IMR-90 (cell line): ENCODE measurements at places on chromosomes 7 and 10. TPM values are rescaled to one million over a fixed set of nuclear protein-coding genes. Genes with fewer than 3 reads are reported as not detected.

The VCL gene
- total RNA-seq, result 283 and 316 TPM in 2 replicates

The ZNF37A gene
- total RNA-seq, result 8.6 and 10.0 TPM in 2 replicates

The FAM25C gene
- not detected in 2 replicates for total RNA-seq

The OPN1SW gene
- total RNA-seq, result not detected in 2 replicates

The CNPY1 gene
- not detected in 2 replicates for total RNA-seq

The AUTS2 gene
- total RNA-seq, result 0.90 and 1.4 TPM in 2 replicates

The TEX36 gene
- not detected in 2 replicates for total RNA-seq

- peak; percentile 3 for DNase-seq
- no peaks in the 10 kb centered on the region for H3K4me1 ChIP-seq
- H3K27me3 ChIP-seq, result no peaks in the 10 kb centered on the region
- H3K27ac ChIP-seq, result no peak overlapping the region
These were observed 22.8 kb downstream of the VPS26A start for GRCh38 chr10:69146759-69147158.

DNA sequence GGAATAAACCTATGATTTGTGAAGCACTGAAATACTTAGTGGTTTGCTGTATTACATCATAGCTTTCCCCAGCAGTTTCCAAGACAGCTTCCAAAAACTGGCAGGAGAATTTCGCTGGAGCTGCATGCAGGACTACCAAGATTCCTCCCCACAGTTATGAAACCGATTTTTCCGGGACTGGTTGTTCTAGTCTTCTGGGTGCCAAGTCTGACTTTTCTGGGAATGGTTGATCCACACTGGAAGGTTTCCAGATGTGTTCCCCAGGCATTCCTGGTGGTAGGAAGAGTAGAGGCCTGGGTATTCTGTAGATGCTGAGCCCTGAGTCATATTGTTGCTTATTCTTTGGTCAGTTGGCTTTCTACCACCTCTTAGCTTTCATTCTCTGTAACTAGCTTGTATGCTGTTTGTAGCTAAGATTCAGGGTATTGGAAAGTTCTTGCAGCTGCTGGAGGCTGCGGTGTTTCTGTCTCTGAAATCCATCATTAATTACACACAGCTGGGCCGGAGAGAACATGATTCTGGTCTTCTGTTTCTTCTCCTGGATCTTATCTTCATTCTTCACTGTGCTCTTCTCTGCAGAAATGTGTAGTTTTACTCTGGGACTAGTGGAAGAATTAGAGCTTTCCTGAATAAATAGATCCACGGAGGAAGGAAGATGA is 6.3 kb downstream of the ABCC2 start:
- H3K27me3 ChIP-seq, result no peaks in the 10 kb centered on the region
- peak overlapping the region; percentile 31; the same call in 1 of the 2 replicates for H3K27ac ChIP-seq
- no peaks in the 10 kb centered on the region for H3K36me3 ChIP-seq
- peak; percentile 73 for DNase-seq
- H3K4me1 ChIP-seq, result peaks cover 13% of the 10 kb centered on the region

- H3K4me3 ChIP-seq, result no peak overlapping the region
- no peaks in the 10 kb centered on the region for H3K36me3 ChIP-seq
- H3K27ac ChIP-seq, result no peak overlapping the region
- H3K4me1 ChIP-seq, result no peaks in the 10 kb centered on the region
These were observed 227.2 kb downstream of the CCDC3 start for GRCh38 chr10:12774204-12774894.

GRCh38 chr7:143323653-143324052 is 7.7 kb downstream of the CLCN1 start:
- peaks cover 8% of the 10 kb centered on the region; the same call in 1 of the 2 replicates for H3K4me1 ChIP-seq
- DNase-seq, result no peak
- no peaks in the 10 kb centered on the region for H3K36me3 ChIP-seq
- peaks cover 5% of the 10 kb centered on the region; the same call in 1 of the 2 replicates for H3K27me3 ChIP-seq
- no peak overlapping the region for H3K4me3 ChIP-seq
- H3K27ac ChIP-seq, result no peak overlapping the region

DNA sequence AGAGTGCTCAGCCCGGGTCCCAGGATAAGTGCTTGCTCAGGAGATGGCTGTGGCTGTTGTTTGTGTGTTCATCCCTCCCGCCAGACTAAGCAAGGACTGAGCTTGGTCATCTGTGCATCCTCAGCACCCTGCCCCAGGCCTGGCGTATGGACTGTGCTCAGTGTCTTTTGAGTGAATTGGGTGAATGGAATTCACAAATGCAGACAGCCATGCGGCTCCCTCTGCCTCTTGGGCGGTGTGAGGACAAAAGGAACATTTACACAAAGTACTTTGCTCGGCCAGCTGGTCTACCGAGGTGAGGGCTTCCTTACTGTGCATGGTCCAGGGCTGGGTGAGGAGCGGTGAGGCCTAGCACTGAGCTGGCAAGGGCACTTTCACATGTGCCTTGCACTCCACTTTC is 120.2 kb downstream of the CDH23 start:
- no peak for DNase-seq
- no peak overlapping the region for H3K4me3 ChIP-seq
- H3K27me3 ChIP-seq, result peaks cover 22% of the 10 kb centered on the region
- H3K4me1 ChIP-seq, result no peaks in the 10 kb centered on the region
- no peak overlapping the region for H3K27ac ChIP-seq

GRCh38 chr10:48990226-48990625 is 50.6 kb upstream of the LRRC18 start:
- no peaks in the 10 kb centered on the region for H3K4me1 ChIP-seq
- no peak for DNase-seq
- no peaks in the 10 kb centered on the region for H3K36me3 ChIP-seq
- H3K27me3 ChIP-seq, result peaks cover 11% of the 10 kb centered on the region
- no peak overlapping the region for H3K4me3 ChIP-seq

DNA sequence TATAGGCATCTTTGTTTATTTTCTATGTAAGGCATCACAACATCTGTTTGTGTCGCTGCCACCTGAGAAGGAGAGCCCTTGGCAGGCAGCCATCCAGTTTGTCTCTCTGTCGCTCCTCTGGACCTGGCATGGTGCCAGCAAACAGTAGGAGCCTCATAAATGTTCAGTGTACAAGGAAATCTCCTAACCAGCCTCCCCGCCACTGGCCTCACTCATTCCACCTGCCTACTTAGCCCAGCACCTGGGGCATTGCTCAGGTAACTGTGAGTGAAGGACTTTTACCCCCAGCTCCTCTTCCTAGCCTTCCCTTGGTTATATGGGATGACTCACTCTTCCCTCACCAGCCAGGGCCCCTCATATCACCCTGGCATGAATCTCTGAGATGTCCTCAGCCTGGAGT is 61.7 kb upstream of the NPTX2 start:
- H3K36me3 ChIP-seq, result no peaks in the 10 kb centered on the region
- H3K4me3 ChIP-seq, result no peak overlapping the region
- no peaks in the 10 kb centered on the region for H3K4me1 ChIP-seq
- no peak for DNase-seq
- no peaks in the 10 kb centered on the region for H3K27me3 ChIP-seq

DNA sequence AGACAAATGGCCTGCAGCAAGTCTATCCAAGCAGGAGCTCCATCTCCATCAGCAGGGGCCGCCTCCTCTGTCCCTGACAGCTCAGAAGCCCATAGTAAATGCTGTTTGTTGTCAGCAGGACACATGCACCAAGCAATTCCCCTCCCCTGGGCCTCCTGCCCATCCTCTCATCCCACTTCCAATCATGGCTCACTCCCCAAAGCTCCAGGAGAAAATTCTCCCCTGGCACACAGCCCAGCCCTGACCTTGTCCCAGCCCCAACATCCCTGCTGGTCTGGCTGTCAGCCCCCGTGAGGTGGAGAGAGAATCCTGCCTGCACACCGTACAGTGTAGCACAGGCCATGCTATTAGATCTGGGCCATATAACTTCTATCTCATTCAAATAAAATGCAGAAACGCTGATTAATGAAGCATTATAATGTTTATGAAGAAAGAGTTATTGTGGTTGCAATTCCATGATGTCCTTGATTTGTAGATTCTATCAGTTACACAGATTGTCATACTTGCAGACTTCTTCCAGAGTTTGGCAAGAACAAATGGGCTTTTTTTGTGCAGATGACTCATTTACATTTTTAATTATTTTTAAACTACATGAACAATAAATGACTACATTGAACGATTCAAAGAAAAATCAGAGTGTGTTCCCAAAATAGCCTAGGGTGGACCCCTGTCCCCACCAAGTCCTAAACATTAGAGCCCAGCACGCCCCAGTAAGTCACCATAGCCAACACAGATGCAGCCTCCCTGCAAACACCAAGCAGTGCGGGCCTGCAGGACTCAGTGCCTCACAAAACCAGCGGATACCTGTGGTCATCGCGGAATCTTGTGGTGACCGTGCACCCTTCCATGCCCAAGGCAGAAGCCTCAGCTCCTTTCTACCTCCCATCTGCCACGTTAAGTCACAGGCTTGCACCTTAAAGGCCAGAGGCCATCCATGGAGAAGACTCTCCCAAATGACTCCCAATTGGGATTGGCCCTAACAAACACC is 70.1 kb downstream of the COBL start:
- H3K27ac ChIP-seq, result no peak overlapping the region
- DNase-seq, result no peak
- no peaks in the 10 kb centered on the region for H3K36me3 ChIP-seq
- no peak overlapping the region for H3K4me3 ChIP-seq
- H3K4me1 ChIP-seq, result no peaks in the 10 kb centered on the region
- H3K27me3 ChIP-seq, result no peaks in the 10 kb centered on the region

- peak; percentile 77 for DNase-seq
- H3K27me3 ChIP-seq, result no peaks in the 10 kb centered on the region
- H3K36me3 ChIP-seq, result peaks cover 17% of the 10 kb centered on the region
- H3K27ac ChIP-seq, result no peak overlapping the region
- H3K4me3 ChIP-seq, result no peak overlapping the region
These were observed 51.6 kb downstream of the ARMH3 start for GRCh38 chr10:102004376-102004775.

DNA sequence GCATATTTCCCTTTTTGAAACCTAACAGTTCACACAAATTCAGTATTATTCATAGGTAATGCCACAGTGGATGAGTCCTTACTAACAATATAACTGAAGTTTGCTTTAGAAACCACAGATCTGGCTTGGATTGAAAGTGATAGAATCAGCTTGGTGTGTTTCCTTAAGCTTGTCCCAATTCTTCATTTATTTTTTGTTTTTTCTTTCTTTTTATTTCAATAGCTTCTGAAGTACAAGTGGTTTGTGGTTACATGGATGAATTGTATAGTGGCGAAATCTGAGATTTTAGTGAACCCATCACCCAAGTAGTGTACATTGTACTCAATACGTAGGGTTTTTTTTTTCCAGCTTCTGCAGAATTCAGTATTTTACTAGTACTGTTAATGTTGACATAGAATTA is 518.2 kb upstream of the SEMA3D start:
- DNase-seq, result no peak
- no peak overlapping the region for H3K4me3 ChIP-seq
- H3K36me3 ChIP-seq, result no peaks in the 10 kb centered on the region

DNA sequence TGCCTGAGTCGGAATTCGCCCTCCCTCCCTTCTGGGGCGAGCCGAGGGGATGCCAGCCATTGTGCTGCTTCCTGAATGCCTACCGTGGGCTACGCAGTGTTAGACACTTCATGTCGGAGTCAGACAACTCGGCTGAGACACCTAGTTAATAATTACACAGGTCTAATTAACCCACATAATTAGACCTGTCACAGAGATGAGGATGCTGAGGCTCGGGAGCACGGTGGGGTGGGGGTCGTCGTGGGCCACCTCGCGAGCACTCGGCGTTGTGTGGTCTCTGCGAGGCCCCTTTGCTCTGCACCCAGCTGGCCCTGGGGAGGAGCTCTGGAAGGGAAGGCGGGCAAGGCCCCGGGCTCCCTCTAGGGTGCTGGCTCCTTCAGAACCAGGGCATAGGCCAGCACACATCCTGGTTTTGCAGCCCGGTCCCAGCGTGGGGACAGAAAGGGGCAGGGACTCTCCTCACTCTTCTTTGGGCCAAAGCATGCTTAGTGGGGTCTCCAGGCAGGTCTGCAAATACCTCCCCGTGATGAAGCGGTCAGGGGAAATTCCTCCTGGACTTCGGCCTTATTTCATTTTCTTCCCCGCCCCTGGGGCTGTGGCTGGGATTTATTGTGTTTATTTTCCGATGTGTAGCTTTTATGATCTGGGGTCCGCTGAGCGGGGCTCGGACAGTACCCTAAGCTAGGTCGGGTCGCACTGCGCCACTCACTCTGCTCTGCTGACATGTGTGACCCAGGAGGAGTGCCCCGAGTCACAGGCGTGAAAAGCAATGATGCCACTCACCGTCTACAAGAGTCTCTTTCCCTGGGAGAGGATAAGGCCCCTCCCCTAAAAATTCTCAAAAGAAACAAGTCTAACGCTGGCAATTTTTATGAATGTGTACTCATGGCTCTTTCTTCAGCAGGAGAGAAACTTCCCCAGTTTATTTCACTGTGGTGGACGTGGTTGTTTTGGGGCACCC is 4.9 kb upstream of the FOXL3 start:
- H3K36me3 ChIP-seq, result no peaks in the 10 kb centered on the region
- H3K4me1 ChIP-seq, result no peaks in the 10 kb centered on the region
- no peak for DNase-seq
- H3K27me3 ChIP-seq, result peaks cover 59% of the 10 kb centered on the region

GRCh38 chr10:91632671-91633550 is at the start of gene PPP1R3C:
Gene PPP1R3C, minus strand, starts transcription at chr10:91633071. Its CDS starts 102 bp downstream, at chr10:91632969.
- H3K4me3 ChIP-seq, result peak within 1 kb of the TSS; percentile 77
- H3K36me3 ChIP-seq, result peaks cover 21% of the 10 kb centered on the region
- peak within 1 kb of the TSS; percentile 67 for H3K27ac ChIP-seq
- no peaks in the 10 kb centered on the region for H3K27me3 ChIP-seq
- peaks cover 6% of the 10 kb centered on the region for H3K4me1 ChIP-seq

DNA sequence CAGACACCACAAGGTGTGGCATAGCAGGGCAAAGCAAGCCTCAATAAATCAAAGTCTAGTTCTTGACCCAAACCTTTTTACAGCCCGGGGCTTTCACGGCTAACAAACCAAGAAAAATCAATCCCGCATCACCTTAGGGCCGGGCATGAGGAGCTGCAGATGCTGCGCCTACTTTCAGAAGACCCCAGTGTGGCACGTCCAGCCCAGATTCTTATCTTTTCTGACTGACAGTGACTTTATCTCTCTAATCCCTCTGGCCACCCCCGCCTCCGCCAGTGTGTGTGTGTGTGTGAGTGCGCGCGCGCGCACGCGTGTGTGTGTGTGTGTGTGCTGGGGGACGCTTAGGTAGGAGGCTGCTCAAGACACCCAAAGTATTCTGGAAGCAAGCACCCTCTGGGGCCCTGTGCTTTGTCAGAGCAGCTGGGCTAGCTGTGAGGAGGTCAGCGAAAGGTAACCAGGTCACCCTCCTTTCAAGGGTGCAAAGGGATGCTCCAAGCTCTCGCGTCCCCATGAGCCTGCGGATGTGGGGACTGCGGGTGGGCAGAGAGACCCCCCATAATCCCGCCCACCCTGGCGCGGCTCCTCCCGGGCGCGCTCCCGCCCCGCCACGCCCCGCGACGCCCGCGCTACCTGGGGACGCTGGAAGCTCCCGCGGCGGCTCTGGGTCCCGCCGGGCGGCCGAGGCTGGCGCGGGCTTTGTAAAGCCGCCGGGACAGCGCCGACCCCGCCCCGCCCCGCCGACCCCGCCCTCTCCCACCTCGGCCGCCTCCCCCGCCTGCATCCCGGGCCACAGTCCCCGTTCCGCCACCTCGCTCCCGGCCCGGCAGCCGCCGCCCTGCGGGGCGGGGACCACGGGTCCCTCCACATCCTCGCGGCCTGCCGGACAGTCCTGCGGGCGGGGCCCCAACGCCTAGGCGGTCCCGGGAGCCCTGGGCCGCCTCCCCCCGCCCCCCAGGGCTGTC is 57.1 kb upstream of the RHOBTB1 start:
- H3K36me3 ChIP-seq, result no peaks in the 10 kb centered on the region
- peaks cover 9% of the 10 kb centered on the region for H3K27me3 ChIP-seq
- H3K4me1 ChIP-seq, result 0 out of 2 replicates have a peak, but pooled peaks cover 1% of the 10 kb centered on the region
- no peak overlapping the region for H3K27ac ChIP-seq
- peak overlapping the region; percentile 52 for H3K4me3 ChIP-seq
